ENCODE measurements at places on chromosomes 2 and 18.

DNA sequence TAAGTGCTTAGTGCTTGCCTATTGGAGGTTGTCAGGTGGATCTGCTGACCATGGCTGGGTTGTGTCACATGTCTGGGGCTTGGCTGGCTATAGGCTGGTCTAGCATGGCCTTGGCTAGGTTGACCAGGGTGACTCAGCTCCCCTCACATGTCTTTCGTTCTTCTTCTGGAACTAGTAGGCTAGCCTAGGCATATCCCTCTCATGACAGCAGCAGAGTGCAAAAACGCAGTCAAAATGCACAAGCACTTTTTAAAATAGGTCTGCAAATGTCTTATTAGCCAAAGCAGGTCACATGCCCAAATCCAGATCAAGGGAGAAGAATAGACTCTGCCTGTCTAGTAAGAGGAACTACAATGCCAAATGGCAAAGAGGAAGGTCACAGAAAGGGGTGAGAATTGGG, 179.7 kb upstream of the ACVR2A start:
- peak; percentile 41 for DNase-seq

GRCh38 chr2:233604826-233605225, 12.6 kb upstream of the UGT1A8 start:
- no peak for DNase-seq

- DNase-seq = no peak
These were observed 248.9 kb downstream of the DCC start for GRCh38 chr18:52588931-52589330.

- DNase-seq = no peak
These were observed 540 bp upstream of the RAB10 start for GRCh38 chr2:26033270-26033817.

DNA sequence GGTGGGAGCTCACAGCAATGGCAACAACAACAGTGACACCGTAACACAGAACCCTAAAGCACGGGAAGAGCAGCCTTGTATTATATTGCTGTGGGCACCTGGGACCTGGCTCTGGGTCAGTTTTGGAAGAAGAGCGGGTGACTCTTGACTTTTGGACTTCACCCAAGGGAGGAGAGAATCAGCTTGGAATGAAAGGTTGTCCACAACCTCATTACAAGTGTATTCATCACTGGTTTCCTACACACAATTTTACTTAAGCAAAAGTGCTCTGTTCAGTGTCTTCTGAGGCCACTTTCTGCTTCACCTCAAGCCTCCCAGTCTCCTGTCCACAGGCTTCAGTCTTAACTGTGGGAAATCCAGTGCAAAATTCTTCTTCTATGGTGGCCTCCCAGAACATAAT, 263.8 kb downstream of the KCNE4 start:
- no peak for DNase-seq

DNA sequence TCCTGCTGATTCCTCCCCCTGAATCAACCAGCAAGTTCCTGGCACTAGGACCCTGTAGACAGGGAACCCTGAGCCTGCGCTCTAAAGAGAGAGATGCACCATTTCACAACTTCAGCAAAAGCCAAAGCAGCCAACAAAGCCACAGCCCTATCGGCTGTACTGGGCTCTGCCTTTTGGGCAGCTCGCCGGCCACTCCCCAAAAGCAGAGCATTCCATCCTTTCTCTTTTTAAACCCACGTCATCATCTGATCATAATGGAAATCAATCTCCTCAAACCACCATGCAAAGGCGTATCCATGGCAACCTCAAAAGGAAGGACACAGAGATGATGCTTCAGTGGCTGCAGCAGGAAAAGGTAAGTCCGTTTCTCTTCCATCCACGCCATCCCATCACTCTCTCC, 5.3 kb upstream of the DCTN1 start:
- DNase-seq = peak; percentile 89

GRCh38 chr2:189046320-189046719, 72.1 kb downstream of the COL3A1 start:
- no peak for DNase-seq

GRCh38 chr2:85504778-85505261, 34.1 kb upstream of the MAT2A start:
- DNase-seq = peak; percentile 6

- no peak for DNase-seq
These were observed 36.3 kb downstream of the SPAG16 start for GRCh38 chr2:213320604-213321003.

DNA sequence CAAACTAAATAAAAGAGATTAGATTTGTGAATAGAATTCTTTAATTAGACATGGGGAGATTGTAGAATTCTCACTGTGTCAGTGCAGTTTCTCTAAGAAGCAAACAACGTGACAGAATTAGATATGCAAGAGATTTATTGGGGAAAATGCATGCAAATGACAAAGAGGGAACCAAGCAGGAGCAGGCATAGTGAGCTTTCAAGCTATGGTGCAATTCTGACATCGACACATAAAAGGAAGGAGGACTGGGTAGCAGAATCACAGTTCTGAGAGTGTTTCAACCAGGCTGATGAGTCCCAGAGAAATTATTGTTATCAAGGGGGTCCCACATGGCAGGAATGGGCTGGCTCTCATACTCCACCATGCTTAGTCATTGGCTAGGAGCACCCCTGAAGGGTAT, 338.4 kb downstream of the FIGN start:
- DNase-seq = no peak

DNA sequence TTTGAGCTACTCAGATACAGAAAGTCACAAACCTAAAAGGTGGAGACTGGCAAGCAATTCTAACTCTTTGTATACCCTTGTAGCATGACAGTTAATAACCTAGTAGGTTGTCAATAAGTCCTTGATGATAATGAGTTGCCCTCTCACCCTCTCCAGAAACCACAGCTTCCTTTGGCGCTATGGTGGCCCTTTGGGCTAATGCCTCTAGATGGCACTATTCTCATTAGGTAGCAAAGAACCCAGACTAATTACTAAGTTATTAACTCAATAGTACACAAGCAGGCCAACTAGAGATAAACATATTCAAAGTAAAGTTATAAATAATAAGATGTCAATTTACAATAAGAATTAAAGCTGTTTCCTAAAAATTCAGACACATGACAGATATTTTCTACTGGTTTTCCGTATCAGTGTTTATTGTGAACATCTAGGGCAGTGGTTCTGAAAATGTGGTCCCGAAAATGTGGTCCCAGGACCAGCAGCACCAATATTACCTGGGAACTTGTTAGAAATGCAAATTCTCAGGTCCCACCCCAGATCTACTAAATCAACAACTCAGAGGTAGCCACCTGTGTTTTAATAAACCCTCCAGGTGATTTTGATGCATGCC, 41.1 kb downstream of the LDAH start:
- DNase-seq = no peak

DNA sequence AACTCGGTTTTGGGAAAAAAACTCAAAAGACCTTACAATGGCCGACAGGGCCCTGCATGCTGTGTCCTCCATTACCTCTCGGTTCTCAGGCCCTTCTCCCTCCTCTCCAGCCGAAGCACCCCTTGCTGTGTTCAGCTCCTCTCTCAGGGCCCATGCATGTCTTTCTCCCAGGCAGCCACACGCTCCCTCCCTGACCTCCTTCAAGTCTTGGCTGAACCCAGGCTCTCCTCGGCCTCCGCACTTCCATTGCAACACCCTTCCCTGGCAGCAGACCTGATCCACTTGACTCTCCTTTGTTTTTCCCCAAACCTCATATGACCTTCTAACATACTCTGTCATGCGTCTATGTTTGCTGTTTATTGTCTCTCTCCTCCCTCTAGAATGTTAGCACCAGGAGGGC, 114.0 kb downstream of the CYP26B1 start:
- DNase-seq = no peak

DNA sequence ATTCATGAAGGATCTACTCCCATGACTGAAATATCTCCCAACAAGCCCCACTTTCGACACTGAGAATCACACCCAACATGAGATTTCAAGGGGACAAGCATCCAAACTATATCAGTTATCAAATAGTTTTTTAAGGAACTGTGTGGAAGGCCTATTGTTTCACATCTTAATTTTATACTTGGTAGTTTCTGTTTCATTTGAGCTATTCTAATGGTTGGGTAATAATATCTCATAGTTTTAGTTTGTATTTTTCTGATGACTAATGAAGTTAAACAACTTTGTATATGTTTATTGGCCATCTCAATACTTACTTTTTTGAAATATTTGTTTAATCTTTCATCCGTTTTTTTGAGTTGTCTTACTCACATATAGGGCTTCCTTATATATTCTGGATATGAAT, 135.0 kb downstream of the SCG2 start:
- DNase-seq = no peak

GRCh38 chr18:63233334-63233733, 86.2 kb downstream of the BCL2 start:
- no peak for DNase-seq

DNA sequence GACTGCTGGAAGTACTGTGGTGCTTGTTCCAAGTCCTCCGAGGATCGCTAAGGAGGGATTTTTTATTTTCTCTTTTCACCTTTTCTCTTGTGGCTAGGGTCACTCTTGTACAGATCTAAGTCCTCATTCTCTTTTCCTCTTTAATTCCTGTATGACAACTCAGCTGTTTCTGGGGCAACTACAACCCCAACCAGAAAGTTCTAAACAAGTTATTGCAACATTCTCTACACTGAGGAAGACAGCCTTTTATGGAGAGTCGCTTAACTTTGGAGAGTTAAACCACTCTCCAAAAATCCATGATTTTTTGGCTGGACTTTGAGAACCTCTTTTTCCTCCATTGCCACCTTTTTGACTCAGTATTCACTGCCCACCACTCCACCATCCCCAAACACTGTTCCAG, 74.0 kb upstream of the SESTD1 start:
- no peak for DNase-seq

GRCh38 chr2:29317077-29317517, 201.9 kb downstream of the CLIP4 start:
- DNase-seq = peak; percentile 78

DNA sequence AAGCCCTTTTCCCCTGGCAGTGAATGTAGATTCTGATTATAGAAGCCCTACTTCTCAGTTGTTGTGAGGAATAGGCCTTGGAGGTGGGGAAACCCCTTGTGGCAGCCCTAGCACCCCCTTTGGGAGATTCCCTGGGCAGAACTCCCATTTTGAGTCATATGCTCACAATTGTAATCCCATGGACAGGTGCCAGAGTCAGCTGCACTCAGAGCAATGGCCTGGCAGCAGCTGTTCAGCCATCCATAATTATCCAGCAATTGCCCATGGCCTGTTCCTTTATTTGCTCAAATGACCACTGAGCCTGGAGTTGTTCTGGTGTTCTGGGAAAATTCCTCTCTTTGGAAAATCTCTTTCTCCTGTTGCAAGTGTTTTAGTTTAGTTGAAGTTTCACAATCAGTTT, 71.7 kb downstream of the PTRHD1 start:
- DNase-seq = peak; percentile 94

- no peak for DNase-seq
These were observed 12.8 kb upstream of the TMEM18 start for GRCh38 chr2:689877-690510.

- no peak for DNase-seq
These were observed 16.5 kb downstream of the AFTPH start for GRCh38 chr2:64540615-64541014.

DNA sequence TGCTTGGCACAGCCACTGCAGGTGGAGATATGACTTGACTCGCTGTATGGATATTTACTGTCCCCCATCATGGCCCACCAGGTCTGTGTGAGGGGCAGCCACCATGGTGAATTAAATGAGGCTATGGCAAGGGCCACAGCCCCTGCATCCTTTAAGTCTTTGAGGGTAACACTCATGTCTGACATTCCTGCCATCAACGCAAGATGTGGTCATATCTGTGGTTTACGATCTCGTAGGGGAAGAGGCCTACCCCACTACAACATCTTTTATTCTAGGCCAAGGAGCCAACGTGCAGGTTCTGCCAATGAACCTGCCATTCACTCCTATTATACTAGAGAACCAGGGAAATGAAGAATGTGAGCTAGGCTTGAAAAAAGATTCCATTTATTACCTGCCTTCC, 381.6 kb upstream of the ID2 start:
- no peak for DNase-seq

DNA sequence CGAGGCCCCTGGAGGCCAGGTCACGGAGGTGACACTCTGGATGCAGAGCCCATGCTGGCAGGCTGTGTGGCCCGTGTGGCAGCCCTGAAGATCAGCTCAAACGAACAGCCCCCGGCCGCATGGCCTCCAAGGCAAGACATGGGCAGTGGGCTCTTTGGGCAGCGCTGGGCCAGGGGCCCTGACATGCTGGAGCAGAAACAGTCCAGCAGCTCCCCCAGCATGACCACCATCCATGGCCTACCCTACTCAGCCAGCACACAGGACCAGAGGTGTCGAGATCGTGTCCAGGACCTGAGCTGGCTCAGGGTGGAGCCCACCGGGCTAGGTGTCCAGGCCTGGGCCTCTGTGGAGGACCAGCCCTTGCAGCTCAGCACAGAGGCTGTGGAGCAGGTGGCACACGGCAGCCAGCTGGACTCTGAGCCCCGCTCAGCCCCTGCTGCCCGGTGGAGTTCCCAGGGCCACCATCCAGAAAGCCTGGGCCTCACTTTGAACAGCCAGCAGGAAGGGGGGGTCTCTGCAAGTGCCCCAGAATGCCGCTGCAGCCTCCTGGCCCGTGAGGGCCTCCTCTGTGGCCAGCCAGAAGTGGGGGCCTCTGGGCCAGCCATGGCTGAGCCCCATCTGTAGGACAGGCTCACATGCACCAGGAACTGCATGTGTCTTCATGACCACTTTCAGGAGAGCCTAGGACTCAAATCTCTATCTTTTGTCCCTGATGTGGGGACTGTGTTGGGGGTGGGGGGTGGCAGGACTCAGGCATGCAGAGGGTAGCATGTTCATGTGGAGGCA, 8.9 kb downstream of the AMER3 start:
- DNase-seq = no peak

DNA sequence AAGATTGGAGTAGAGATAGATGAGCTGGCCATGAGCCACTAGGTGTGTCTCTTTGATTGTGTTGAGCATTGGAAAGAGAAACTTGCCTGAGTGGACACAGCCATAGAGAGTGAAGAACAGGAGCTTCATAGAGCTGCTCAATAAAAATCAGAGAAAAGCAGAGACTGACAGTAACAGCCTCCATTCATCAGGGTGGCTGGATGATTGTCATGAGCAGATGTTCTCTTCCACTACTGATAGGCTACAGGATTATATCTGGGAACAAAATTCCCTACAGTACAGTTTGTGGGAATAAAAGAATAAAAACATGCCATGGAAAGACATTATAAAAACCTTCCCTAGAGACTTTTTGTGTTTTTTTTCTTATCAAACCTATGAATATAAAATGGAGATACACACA, 404.8 kb upstream of the ACVR2A start:
- DNase-seq = no peak

- no peak for DNase-seq
These were observed 949.3 kb downstream of the BCL11A start for GRCh38 chr2:59604123-59604522.

DNA sequence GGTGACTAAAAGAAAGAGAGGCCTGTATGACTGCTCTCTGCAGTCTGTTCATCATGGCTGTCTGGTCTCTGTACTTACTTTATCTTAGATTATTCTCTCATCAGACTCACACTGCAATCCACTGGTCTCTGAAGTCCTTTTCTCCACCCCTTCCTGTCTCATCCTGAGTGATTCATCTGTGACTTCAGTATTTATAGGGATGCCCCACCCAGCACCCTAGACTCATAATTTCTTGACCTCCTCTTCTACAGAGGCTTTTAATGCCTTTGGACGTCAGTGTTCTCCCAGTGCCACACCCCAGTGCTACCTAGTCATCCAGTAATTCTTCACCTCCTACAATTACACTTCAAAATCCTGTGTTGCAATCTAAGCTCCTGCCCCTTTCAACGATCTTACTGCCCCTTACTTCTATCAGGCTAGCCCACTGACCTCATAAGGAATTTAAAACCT, 14.9 kb upstream of the ITPRID2 start:
- no peak for DNase-seq

GRCh38 chr2:86592547-86593230, 29.4 kb upstream of the CHMP3 start:
- no peak for DNase-seq
